Motor neuron (in vitro differentiated cells): ENCODE measurements at places on chromosomes 13 and 19. TPM values are rescaled to one million over a fixed set of nuclear protein-coding genes. Genes with fewer than 3 reads are reported as not detected.
A peak's percentile ranks its signal among the peaks of the same experiment; 100 is the strongest.

- ATAC-seq: peak; percentile 13
Measured at GRCh38 chr13:31912647-31913401, 118.8 kb upstream of the FRY start.

- ATAC-seq: no peak
Measured at GRCh38 chr13:109783815-109784589, 2.4 kb downstream of the IRS2 start.

GRCh38 chr19:54673222-54673621 is 10.4 kb downstream of the LILRB4 start:
- no peak for ATAC-seq

GRCh38 chr13:32989942-32990341 is 26.3 kb upstream of the KL start:
- peak; percentile 51 for ATAC-seq

- ATAC-seq: no peak
Measured at GRCh38 chr19:18488838-18489626, 32.8 kb downstream of the ELL start.

DNA sequence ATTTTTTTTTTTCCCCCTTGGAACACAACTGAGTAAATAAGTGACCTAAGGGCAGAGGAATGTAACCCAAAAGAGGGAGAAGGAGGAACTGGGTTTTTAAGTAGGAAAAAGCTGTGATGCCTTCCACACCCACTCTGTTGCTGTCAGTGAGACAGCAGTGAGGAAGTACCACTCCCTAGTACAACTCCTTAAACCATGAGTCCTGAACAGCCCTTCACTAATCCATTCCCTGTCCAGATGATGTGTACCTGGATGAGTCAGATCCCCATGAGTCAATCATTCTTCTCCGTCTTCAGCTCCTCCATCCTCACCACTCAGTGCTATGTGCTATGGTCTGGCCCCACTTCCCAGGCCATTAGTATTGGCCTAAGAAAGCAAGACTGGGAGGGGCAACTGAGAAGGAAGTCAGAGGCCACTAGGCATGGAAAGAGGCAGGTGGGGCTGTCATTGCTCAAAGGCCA is 12.9 kb upstream of the CXCL17 start:
- peak; percentile 17 for ATAC-seq

GRCh38 chr19:30712431-30713337 is 340.5 kb downstream of the ZNF536 start:
- peak; percentile 64 for ATAC-seq

DNA sequence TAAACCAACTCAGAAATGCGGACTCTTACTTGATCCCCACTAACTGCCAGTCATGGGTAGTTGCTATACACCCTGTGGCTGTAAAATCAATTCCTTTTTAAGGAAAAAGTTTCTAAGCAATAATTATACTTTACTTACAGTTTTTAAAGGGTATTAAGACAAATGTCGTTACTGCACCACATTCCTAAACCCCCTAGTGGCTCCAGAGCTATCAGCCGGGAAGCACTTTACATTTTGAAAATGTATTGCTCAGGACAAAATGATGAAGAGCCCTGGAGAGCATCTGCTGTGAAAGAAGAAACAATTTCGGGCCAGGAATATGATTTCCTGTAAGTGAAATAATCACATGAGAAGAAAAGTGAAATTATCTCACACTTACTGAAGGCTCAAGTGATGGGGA is 36.7 kb downstream of the DCLK1 start:
- ATAC-seq: no peak

- ATAC-seq: peak; percentile 62
Measured at GRCh38 chr13:41060724-41061074, 610 bp upstream of the WBP4 start.

DNA sequence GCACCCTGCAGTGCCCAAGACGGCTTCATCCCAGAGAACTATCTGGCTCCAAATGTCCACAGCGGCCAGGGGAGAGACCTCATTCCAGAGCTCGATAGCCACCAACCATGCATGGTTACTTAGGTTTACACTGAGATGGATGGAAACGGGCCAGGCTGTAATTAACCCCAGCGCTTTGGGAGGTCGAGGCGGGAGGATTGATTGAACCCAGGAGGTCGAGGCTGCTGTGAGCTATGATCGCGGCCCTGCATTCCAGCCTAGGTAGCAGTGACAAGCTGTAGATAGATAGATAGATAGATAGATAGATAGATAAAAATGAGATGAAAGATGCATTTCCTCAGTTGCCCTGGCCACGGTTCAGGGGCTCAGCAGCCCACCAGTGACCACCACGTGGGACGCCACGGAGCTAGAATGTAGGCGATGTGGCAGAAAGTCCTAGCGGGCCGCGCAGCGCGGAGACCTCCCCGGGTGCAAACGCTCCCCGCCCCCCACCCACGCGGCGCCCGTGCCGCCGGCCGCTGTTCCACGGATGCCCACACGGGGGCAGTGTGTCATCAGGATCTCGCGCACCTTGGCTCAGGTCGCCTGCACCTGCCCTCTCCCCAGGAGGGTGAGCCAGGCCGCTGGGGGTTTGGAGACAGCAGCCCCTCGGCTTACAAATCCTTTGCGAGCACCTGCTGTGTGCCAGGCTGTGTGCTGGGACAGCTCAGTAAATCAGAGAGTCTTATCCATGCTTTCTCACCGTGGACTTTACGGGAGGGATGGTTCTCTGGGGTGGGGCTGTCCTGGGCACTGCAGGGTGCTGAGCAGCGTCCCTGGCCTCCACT is 13.5 kb upstream of the TLE5 start:
- ATAC-seq: peak; percentile 73

GRCh38 chr13:107554460-107554859 is 660.9 kb downstream of the LIG4 start:
- ATAC-seq: peak; percentile 41

- ATAC-seq: no peak
Measured at GRCh38 chr13:32850316-32851052, 165.7 kb upstream of the KL start.

- no peak for ATAC-seq
Measured at GRCh38 chr19:50198431-50199258, 4.8 kb upstream of the MYH14 start.

GRCh38 chr19:1123885-1124677 is 20.3 kb downstream of the GPX4 start:
- no peak for ATAC-seq

- ATAC-seq: peak; percentile 47
Measured at GRCh38 chr13:23654111-23655110, 84.2 kb downstream of the TNFRSF19 start.

- peak; percentile 69 for ATAC-seq
Measured at GRCh38 chr13:45280751-45281634, 60.0 kb downstream of the TPT1 start.

DNA sequence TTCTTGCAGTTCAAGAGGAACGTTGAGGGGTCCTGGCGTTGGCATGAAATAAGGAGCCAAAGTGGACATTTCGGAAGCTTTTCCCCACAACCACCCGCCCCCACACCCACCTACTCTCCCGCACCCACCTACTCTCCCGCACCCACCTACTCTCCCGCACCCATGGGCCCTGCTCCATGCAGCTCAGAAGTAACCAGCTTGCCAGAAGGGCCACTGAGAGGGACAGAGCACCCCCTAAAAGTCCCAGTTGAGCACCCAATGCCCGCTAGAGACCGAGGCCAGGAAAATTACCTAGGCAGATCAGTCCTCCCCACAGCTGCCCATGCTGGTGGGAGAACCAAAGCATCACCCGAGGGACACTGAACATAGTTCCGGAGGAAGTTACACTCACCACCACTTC is 11.8 kb downstream of the VSTM2B start:
- no peak for ATAC-seq

DNA sequence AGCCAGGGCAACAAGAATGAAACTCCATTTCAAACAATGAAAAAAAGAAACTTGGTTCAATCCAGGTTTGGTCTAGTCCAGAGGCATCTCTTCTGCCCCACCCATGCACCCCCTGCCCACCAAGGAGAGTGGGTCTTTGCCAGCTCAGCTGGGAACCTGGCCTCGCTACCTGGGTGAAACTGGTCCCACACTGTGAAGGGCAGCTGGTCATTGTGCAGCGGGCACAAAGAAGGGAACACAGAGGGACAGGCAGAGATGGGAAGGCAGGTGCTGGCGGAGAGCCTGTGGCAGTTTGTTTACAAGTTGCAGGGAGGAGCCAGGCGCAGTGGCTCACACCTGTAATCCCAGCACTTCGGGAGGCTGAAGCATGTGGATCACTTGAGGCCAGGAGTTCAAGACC is 50.2 kb downstream of the CPAMD8 start:
- ATAC-seq: no peak

DNA sequence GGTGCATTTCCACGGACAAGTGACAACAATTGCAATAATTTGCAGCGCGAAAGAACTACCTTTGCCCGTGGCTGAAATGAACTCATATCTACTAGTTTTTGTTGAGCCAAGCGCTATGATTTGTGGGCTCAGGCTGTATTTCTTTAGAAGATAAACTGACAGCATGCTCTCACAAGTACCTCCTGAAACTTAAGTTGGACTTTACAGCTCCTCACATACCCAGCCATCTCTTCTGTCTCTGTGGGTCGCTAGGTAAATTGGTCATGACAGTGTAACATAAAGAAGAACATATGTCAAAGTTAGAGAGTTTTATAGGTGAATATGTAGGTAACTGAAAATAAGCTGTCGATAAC is 839 bp downstream of the COG6 start:
- peak; percentile 9 for ATAC-seq

GRCh38 chr13:28140433-28141125 is 2.2 kb downstream of the PAN3 start:
- no peak for ATAC-seq

GRCh38 chr19:54481326-54481930 is 8.3 kb upstream of the CDC42EP5 start:
- ATAC-seq: peak; percentile 70

DNA sequence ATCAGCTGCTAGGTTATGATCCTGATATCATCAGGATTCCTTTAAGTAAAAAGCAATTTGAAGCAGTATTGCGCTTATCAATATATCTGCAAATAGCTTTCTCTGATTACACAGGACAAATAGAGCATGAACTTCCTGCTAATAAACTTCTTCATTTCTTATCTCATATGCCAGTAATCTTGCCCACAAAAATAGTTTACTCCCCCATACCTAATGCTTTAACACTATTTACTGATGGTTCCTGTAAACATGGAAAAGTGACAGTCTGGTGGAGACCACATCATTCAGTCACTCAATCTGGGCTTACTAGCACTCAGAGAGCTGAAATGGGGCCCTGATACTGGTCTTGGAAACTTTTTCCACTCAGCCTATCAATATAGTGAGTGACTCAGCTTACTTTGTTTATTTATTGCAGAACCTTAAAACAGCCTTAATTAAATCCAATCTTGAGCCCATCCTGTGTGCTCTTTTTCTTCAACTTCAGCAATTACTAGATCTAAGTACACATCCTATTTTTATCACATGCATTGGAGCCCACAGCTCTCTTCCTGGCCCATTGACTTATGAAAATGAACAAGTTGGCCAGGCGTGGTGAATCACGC is 1464.3 kb downstream of the UQCRFS1 start:
- no peak for ATAC-seq

DNA sequence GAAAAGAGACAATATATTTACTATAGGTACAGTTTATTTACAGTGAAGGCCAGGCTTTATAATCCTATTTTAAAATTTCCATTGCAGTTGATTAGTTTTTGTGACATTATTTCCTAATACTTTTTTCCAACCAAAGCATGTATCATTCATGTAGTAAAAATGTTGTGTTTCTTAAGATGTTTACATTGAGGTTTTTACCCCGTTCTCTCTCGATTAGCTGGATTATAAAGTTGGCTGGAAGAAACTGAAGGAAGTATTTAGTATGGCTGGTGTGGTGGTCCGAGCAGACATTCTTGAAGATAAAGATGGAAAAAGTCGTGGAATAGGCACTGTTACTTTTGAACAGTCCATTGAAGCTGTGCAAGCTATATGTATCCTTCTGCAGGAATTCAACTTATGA is 21.2 kb downstream of the HNRNPM start:
- ATAC-seq: no peak

Gene TEX26
- total RNA-seq: not detected in 2 replicates

Gene NCCRP1
- 0.28 and 0.68 TPM in 2 replicates for total RNA-seq

Gene ZNF582
- total RNA-seq: 6.0 and 7.0 TPM in 2 replicates

Gene KIR2DL1
- total RNA-seq: not detected in 2 replicates

Gene ZC3H4
- total RNA-seq: 10.5 and 10.9 TPM in 2 replicates

Gene ADPRHL1
- total RNA-seq: 1.6 and 1.9 TPM in 2 replicates
